Activated CD4-positive, alpha-beta T cell treated with anti-CD3 and anti-CD28 coated beads, Interleukin-2, amount 50 U/mL, for 4 hours (primary cell): ENCODE measurements at places on chromosomes 13 and 19.
A peak's percentile ranks its signal among the peaks of the same experiment; 100 is the strongest.

- no peak for DNase-seq
Measured at GRCh38 chr19:15469513-15470297, 5.4 kb upstream of the RASAL3 start.

DNA sequence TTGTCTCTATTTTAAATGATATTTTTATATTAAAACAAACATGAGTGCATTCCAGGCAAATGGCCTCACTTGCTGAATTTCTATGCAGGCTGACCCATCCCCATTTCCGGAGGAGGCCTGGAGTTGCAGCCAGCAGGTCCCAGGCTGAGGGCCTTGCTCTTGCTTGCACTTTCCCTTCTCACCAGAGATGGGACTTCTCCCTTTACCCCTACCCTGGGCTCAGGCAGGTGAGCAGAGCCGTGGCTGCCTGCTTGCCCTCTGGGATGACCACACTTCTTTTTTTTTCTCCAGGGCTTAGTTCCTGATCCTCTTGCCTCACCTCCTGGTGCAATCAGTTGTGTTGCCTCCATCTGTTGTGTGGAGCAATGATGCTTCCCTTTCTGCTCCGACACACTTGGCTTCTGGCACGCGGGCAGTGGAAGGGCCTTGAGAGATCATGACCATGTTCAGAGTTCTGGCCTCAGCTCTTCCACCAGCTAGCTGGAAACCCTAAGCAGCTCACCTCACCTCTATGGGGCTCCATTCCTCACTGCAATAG, 11.1 kb upstream of the OLFM4 start:
- no peak for DNase-seq

DNA sequence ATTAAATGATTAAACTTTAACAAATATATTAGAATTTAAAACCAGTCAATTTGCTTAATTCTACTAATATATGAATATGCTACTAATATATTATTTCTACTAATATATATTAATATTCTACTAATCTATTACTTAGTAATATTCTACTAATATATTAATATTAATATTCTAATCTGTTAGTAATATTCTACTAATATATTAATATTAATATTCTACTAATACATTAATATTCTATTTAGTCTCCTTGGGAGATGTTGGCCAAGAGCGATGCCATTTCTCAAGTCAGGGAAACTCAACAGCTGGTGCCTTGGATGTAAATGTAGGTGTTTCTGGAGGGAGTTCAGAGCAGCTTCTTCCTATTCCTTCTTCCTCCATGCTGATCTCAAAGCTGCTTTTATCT, 259.2 kb upstream of the TMTC4 start:
- DNase-seq: no peak

- no peak for DNase-seq
Measured at GRCh38 chr13:21031594-21032275, 29.7 kb downstream of the LATS2 start.

- DNase-seq: no peak
Measured at GRCh38 chr13:40204246-40204645, 462.2 kb downstream of the FOXO1 start.

DNA sequence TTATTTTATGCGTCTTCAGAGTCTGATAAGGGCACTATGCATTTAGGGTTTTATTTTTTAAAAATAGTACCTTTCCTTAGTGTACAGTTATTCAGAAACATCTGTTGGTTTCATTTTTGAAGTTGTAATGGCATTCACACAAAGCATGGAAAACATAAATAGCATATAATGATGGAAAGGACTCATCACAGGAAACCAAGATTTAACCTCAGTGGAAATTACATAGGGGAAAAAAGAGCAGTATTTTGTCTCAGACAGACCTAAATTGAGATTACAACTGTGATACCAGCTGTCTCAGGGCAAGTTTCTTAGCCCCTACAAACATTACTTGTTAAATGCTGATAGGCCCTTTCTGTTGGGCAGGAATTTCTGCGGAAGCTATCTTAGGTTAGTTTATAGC, 57.2 kb downstream of the NHLRC3 start:
- DNase-seq: no peak

DNA sequence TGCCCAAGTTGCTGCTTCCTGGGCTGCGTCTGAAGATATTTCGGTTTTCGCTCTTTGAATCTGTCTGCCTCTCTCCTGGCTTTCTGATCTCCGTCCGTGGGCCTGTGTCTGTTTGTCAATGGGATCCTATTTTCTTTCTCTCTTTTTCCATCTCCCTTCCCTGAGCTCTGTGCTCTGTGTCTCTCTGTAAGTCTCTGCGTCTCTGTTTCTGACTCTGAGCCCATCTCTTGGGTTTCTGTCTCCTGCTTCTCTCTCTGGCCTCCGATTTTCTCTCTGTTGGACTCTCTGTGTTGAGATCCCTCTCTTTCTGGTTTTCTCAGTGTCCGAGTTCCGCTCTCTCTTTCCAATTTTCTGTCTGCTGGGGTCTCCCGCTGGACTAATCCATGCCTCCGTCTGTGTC, 1.7 kb downstream of the PRKCG start:
- DNase-seq: no peak

GRCh38 chr19:41356984-41357739, 3.4 kb upstream of the TGFB1 start:
- peak; percentile 45 for DNase-seq

- DNase-seq: peak; percentile 32
Measured at GRCh38 chr19:18203408-18203862, 407 bp downstream of the RAB3A start.

GRCh38 chr13:113545931-113546516, 38.5 kb upstream of the TFDP1 start:
- DNase-seq: no peak

- DNase-seq: no peak
Measured at GRCh38 chr19:48918801-48919247, 14.7 kb upstream of the DHDH start.

DNA sequence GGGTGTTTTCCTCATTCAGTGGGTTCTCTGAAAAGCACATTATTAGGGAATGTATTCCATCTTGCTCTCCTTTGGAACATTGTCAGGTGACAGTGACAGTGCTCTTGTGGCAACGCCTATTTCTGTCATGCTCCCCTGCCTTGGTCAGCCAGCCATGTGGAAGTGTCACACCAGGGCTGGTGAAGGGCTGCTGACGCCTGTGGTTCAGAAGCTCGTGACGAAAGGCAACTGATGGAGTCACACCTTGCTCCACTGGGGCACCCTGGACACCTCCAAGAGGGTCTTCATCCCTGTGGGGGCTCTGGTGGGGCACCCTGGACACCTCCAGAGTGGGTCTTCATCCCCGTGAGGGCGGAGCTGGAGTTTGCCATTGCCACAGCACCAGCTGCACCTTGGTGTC, 68.9 kb upstream of the GPR183 start:
- no peak for DNase-seq
